Left hindlimb (tissue), 1 donor: ENCODE measurements at places on chromosomes 3 and 15.

DNA sequence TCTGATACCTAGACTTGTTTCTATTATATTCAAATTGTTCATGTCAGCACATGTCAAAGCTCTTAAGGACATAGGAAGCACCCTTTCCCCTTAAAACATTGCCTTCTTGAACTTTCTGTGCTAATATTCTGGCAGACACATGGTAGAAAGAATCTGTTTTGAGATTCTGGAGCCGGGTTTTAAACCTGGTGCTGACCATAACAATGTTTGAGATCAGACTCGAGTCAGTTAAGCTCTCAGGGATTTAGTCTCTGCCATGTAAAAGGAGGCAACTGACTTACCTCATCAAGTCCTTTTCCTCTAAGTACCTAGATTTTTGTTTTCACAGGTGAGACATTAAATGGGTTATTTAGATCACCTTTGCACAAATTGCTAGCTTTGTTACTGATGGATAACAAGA, 38.9 kb downstream of the RBMS3 start:
- no peak for DNase-seq

GRCh38 chr15:31254431-31255175, 72.0 kb upstream of the KLF13 start:
- no peak for DNase-seq

- no peak for DNase-seq
Observed at GRCh38 chr15:64930019-64930652, 18.4 kb downstream of the ANKDD1A start.

GRCh38 chr15:86830304-86830703, 750.6 kb downstream of the AGBL1 start:
- DNase-seq, result no peak

DNA sequence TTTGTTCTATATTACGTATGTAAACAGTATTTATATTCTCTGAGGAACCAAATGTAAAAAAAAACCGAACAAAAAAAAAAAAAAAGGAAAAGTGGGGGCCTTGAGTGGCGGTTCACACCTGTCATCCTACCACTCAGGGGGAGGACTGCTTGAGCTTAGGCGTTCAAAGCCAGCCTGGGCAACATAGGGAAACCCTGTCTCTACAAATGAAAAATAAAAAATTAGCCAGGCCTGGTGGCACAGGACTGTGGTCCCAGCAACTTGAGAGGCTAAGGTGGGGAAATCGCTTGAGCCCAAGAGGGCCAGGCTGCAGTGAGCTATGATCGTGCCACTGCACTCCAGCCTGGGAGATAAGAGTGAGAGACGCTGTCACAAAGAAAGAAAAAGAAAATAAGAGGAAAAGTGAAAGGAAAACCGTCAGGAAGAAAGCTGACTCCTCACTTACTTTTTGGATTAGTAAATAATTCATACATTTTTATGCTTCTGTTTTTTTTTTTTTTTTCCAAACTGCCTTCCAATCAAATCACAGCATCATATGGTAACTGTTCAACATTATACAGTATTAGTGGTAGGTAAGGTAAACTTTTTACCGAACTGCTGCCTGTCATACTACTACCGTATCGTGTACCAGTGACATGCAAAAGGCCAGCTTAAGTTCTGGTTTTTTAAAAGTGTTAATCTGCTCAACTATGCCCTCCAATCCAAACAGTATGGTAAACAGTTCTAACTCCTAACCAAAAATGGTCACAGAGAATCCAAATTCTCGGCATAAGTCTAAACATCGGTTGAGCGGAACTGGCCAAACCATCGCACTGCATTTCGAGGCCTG, 1.2 kb downstream of the PHC3 start:
- no peak for DNase-seq

DNA sequence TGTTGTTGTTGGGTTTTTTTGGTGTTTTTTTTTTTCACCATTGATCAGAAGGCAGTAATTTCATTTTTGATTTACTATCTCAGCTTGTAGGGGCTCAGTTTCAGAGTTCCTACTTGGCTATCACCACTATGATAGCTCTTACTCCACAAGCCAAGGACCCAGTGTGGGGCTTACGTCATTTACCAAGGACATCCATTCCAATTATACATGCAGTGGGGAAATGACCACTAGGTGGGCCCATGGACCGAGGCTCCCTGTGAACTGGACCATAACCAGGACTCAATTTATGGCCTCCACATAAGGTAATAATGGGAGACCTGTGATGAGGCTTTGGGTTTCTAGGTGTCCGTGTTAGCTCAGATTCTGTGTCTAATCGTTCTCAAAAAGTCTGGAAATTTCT, 67.5 kb upstream of the CACNA1D start:
- DNase-seq, result no peak

DNA sequence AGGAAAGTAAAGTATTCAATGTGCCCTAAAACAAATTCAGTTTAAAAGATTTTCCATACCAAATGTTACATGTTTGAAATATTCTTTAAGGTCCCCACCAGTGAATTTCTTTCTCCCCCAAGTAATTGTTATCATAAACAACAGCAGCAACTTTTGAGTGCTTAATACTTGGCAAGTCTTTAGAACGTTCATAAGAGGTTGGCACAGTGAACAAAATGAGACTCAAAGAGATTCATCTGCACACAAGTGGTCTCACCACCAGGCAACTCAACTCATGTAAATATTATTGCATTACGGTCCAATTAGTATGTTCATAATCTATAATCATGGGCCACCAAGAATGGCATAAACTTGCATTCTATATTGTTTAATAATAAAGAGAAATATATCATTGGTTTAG, 98.7 kb downstream of the TBL1XR1 start:
- no peak for DNase-seq

- peak; percentile 43 for DNase-seq
Observed at GRCh38 chr3:10011631-10012030, 14.6 kb upstream of the FANCD2 start.

- no peak for DNase-seq
Observed at GRCh38 chr3:43905157-43905556, 214.4 kb downstream of the ABHD5 start.
